Lung (tissue), 17 donors: ENCODE measurements at places on chromosomes 12 and 14.

DNA sequence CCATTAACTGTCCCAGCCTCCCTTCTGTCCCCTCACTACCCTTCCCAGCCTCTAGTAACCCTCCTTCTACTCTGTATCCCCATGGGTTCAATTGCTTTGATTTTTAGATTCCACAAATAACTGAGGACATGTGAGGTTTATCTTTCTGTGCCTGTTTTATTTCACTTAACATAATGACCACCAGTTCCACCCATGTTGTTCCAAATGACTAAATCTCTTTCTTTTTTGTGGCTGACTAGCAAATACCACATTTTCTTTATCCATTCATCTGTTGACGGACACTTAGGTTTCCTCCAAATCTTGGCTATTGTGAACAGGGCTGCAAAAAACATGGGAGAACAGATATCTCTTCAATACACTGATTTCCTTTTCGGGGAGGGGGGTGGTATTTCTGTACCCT is 65.7 kb downstream of the PRKD1 start:
- DNase-seq: no peak

- DNase-seq: no peak
Observed at GRCh38 chr14:32383364-32384009, 54.4 kb downstream of the AKAP6 start.

- DNase-seq: no peak
Observed at GRCh38 chr12:65667932-65668331, 156.4 kb upstream of the HMGA2 start.

GRCh38 chr14:69693145-69693544 is 73.8 kb upstream of the SRSF5 start:
- DNase-seq: peak; percentile 82

DNA sequence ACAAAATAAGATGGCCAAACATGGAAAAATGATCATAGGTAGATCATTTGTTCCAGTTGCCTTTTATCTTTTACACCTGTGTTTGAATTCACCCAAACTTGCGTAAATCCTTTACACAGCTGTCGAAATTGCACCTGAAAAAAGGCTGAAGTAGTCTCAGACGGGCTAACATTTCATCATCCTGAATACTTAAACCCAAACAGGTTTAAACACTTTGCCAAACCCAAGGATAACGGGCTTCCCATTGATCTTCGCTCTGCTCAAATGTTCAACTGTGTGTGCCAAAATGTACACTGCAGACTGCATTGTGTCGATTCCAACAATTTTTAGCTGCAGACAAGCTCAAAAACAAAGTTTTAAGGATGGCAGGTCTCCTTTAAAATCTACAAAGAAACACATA is 288.7 kb upstream of the DDHD1 start:
- DNase-seq: no peak

- DNase-seq: no peak
Observed at GRCh38 chr12:1728824-1729223, 38.0 kb downstream of the ADIPOR2 start.

GRCh38 chr12:92467886-92468285 is 234.9 kb upstream of the PLEKHG7 start:
- DNase-seq: no peak

- no peak for DNase-seq
Observed at GRCh38 chr12:115260762-115261675, 577.0 kb upstream of the TBX3 start.

DNA sequence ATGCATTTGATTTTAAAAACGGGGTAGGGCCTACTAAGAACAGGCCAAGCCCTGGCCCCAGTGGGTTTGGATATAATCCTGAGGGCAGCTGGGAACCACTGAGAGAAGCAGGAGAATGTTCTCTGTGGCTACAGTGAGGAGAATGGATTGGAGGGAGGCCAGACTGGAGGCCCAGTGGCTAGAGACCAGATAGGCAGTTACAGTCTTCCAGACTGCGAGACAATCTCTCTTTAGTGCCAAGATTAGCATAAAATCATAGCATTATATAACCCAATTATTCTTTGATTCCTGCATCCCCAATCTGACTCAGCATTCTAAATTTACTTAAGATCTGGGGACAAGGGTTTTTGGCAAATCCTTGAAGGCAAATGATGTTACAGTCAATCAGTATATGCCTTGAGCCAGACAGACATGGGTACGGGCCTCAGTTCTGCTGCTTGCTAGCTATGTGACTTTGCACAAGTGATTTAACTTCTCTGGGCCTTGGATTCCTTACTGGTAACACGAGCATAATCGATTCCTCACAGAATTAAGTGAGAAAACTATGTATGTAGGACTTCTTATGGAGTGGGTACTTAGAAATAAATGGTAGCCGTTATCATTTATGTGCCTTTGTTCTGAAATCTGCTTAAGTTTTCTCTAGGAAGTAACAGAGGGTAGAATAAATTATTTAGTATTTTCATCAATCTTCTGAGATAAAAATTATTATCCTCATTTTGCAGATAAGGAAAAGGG is 18.3 kb downstream of the NINJ2 start:
- DNase-seq: no peak

DNA sequence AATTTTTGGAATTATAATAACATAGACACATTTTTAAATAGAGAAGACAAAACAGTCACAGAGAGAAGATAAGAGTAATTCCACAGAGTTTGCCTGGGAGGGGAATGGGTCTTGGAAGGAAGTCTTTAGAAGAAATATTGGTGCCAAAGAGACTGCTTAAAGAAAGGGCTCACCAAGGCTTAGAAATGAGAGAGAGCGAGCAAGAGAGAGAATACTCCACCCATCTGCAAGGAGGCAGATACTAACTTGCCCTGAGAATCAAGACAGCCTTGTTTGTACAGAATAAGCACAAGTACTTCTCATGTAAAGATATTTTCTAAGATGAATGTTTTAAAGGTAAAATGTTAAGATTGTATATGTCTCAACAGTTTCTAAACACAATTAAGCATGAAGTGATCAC is 165.5 kb downstream of the SLC38A4 start:
- no peak for DNase-seq

GRCh38 chr14:82387699-82388098 is 854.0 kb upstream of the SEL1L start:
- no peak for DNase-seq

DNA sequence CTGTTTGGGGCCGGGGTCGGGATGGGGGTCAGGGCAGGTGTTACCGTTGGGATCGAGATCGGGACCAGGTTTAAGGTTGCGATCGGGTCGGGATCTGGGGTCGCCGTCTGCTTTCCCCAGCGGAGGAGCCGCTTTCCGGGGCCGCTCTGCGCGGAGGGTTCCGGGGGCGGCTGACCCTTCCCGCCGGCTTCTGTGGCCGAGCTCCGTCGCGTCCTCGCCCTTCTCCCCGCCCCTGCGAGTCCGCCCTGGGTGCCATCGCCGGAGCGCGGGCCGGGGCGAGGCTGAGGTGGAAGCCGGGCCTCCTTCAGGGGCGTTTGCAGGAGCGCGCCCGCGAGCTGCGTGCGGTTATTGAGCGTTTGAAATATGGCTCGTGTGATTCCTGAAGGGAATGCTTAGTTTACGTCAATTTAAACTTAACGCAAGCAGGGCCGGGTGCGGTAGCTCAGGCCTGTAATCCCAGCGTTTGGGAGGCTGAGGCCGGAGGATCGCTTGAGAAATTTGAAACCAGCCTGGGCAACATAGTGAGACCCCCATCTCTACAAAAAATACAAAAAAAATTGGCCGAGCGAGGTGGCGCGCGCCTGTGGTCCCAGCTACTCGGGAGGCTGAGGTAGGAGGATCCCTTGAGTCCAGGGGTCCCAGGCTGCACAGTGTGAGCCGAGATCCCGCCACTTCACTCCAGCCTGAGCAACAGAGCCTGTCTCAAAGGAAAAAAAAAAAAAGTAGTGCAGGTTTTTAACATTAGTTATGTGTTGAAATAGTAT is 620 bp downstream of the PGAM5 start:
- DNase-seq: no peak

DNA sequence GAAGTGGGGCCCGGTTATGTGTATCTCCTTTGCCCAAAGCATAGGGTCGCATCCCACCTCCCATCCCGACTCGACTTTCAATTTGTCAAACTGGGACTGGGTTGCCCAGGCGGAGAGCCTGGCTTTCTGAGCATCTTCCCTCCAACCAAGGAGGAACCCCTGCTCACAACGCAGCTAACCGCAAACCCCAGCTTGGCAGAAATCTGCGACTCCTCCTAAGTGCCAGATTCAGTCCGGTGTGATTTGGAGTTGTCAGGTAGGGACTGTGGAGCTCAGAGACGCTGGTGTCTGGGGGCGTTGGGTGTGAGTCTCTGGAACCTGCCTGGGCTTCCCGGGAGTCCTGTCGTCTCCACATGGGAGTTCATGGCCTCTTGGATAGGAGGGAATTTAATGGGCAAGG is 1126.7 kb downstream of the AACS start:
- no peak for DNase-seq
